ENCODE measurements at places on chromosomes 3 and 15. TPM values are rescaled to one million over a fixed set of nuclear protein-coding genes. Genes with fewer than 3 reads are reported as not detected.

Gene FBXO40
- total RNA-seq: not detected

Gene GALK2
- 67.6 TPM for total RNA-seq

Gene IL5RA
- total RNA-seq: not detected

Gene GTF2A2
- 78.9 TPM for total RNA-seq

Gene CISH
- total RNA-seq: 12.3 TPM

Gene AAGAB
- total RNA-seq: 44.8 TPM

Gene DCBLD2
- total RNA-seq: 52.3 TPM

Gene SEMA3G
- 23.1 TPM for total RNA-seq

Gene IFT57
- total RNA-seq: 50.2 TPM

Gene SAMD7
- not detected for total RNA-seq

Gene SGO1
- total RNA-seq: 7.2 TPM

Gene ANKRD34C
- total RNA-seq: not detected

Gene ST8SIA2
- 4.1 TPM for total RNA-seq

Gene GAP43
- 7.0 TPM for total RNA-seq

Gene LRRIQ4
- 0.14 TPM for total RNA-seq

Gene MYO5C
- 36.9 TPM for total RNA-seq

Gene IL1RAP
- 4.1 TPM for total RNA-seq

Gene CHRNA3
- total RNA-seq: 1.3 TPM

Gene GABRA5
- total RNA-seq: not detected

Gene ABHD10
- total RNA-seq: 25.6 TPM

Gene ROBO2
- total RNA-seq: 0.26 TPM

Gene GOLGA8O
- total RNA-seq: 1.5 TPM

Gene ELL3
- not detected for total RNA-seq

Gene STRA6
- 0.26 TPM for total RNA-seq

Gene NR2E3
- total RNA-seq: not detected

Gene AGBL1
- total RNA-seq: not detected

Gene CERS3
- not detected for total RNA-seq

Gene MCF2L2
- total RNA-seq: 1.5 TPM

Gene LRRC31
- not detected for total RNA-seq

Gene PIF1
- total RNA-seq: 5.5 TPM

Gene WWTR1
- total RNA-seq: 118 TPM

Gene GUCA1C
- total RNA-seq: not detected

Gene PFN2
- total RNA-seq: 206 TPM

Gene GPR149
- total RNA-seq: not detected

Gene SPTSSB
- total RNA-seq: 1.0 TPM

Gene SLC49A4
- total RNA-seq: 9.7 TPM

Gene FEZF2
- total RNA-seq: not detected

Gene CD200R1
- total RNA-seq: 0.40 TPM

Gene ARL13B
- 4.9 TPM for total RNA-seq
